ENCODE measurements at places on chromosomes 12 and 14.

- DNase-seq: no peak
Measured at GRCh38 chr14:52405314-52405713, 91.2 kb downstream of the PTGER2 start.

DNA sequence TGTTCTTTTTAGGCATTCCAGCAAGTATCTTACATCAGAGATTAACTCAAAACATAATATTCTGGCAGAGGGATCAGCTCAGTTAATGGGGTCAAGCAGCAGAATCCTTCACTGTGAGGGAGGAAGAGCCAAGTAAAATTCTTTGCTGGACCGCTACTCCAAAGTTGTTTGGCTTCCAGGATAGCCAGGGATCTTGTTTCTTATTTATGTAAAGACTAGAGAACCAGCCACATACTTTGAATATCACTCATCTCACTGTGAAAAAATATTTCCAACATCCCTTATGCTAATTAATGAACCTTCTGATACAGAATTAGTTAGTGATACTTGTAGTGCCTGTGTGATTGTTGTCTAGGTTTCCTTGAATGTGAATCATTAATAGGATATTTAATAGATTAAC lies 94.2 kb downstream of the PLEKHA5 start:
- DNase-seq: no peak

- no peak for DNase-seq
Measured at GRCh38 chr14:94764573-94764972, 5.3 kb downstream of the GSC start.

GRCh38 chr12:68633614-68634558 lies 23.2 kb downstream of the RAP1B start:
- DNase-seq: no peak

GRCh38 chr12:39672976-39673375 lies 53.4 kb upstream of the ABCD2 start:
- DNase-seq: no peak

DNA sequence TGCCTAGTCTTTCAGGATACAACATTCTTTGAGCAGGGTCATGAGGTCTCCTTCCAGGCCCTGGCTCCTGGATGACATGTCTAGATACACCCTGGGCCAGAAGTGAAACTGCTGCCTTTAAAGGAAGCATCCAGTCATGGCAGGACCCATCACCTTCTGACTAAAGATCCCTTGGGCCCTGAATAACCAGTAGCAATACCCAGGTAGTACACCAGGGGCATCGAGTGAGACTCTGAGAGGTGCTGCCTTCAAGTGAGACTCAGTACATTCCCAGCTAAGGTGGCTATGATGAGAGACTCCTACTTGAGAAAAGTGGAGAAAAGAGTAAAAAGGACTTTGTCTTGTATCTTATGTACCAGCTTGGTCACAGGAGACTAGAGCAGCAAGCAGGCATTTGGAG lies 23.5 kb downstream of the OR6C68 start:
- no peak for DNase-seq

DNA sequence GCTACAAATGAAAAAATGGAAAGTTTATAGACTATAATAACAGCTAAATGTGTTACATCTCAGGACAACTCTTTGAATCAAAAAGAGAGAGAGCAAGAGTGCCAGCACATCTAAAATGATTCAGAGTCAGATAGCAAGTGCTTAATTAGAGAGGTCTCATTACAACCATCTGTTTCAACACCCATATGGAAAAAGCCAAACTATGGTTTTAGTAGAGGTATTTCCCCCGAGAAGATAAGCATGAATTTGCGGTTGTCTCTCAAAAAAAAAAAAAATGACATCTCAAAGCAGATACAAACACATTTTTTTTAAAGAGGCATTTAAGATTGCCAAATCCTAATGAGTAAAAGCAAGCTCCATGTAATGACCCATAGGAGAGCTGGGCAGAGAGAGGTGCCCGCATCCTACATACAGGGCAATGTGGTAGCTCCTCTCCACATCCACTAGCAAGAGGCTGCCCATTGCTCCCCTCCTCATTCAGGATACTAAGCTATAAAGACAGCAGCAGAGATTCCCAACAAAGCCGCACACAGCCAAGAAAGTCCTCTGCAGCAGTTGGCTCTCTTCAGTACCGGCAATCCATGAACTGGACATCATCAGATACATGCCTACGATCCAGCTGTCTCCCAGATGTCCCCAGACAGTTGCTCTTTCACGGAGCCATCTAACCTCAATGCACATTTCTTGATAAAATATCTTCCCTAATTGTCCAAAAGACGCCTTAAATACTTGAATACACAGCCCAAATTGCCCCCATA lies 100.4 kb downstream of the EFCAB11 start:
- no peak for DNase-seq

GRCh38 chr12:47946413-47947323 lies 16.7 kb upstream of the TMEM106C start:
- DNase-seq: no peak

GRCh38 chr12:8692573-8692972 lies 5.2 kb upstream of the RIMKLB start:
- no peak for DNase-seq

DNA sequence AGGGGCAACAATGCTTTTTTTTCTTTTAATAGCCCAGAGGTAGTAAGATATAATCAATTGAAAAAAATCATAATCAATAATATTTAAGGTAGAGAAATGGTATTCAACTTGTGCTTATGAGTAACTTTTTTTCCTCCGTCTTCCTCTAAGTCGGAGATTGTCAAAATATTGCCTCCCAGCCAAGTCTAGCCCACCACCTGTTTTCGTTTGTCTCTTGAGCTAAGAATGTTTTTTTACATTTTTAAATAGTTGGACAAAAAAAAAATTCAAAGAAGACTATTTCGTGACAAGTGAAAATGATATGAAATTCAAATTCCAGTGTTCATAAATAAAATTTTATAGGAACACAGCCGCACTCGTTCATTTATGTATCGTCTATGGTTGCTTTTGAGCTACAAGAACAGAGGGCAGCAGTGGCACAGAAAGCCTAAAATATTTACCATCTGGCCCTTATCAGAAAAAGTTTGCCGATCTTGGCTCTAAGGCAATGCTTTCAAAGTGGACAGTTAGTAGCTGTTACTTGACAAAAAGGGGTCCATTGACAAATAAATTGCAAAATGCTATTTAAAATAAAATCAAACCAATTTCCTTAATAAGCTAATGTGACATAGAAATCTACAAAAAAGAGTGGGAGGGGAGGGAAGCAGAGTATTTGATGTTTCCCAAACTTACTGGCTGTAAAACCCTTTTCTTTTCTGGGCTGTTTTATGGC lies 40.8 kb upstream of the MAX start:
- no peak for DNase-seq

GRCh38 chr14:95895720-95896119 lies 19.1 kb downstream of the TUNAR start:
- no peak for DNase-seq

GRCh38 chr14:104349950-104350349 lies 211.6 kb downstream of the KIF26A start:
- no peak for DNase-seq

GRCh38 chr12:93762059-93762719 lies 85.0 kb downstream of the CRADD start:
- no peak for DNase-seq

DNA sequence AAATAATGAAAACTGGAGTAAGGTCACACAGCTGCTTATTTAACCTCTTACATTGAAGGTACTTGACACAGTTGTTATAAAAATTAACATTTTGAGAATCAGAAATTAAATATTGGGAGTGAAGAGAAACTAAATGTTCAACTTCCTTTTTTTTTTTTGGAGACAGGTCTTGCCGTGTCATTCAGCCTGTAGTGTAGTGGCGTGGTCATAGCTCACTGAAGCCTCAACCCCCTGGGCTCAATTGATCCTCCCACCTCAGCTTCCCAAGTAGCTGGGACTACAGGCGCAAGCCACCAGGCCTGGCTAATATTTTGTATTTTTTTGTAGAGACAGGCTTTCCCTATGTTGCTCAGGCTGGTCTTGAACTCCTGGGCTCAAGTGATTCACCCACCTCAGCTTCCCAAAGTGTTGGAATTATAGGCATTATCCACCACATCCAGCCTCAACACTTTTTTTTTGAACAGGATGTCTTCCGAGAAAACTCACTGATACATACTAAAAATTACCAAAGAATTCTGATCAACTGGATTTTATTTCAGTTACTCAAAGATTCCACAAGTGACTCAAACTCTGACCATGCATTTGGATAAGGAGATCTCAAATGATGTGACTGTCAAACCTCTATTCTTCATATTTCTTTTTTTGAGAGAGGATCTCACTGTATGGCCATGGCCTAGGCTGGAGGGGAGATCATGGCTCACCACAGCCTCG lies 35.4 kb downstream of the SGPP1 start:
- DNase-seq: no peak

GRCh38 chr12:10082117-10082874 lies 16.5 kb downstream of the CLEC1A start:
- no peak for DNase-seq

DNA sequence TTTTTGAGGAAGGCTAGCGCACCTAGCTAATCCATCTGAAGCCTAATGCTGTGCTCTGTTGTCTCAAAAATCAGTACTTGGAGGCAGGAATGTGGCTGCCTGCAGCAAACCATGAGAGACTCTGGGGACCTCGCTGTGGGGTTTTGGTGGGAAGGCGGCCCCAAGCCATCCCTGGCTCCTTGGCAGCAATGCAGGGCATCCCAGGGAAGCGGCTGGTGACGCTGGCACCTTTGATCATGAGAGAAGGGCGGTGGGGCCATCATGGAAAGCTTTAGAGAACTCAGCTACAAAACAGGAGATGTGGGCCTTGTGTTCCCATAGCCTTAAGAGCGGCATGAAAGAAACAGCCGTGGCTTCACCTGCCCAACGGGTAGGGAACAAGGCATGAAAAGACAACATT lies 101.1 kb upstream of the SFSWAP start:
- DNase-seq: no peak

DNA sequence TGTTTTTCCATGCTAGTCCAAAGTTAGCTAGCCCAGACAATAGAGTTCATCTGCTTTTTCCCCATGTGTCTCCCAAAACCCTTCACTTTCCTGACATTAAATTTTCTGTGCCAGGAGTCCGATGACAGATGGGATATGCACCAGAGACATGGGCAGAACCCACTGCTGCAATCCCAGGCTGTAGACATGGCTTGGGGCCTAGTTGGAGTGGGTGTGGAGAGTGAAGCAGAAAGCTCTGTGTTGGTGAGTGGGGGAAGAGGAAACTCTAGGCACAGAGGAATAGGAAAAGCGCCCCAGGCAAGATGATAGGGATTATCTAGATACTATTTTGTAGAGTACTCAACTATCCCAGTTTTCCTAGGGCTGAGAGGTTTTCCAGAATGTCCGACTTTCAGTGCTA lies 4.8 kb upstream of the KRT74 start:
- no peak for DNase-seq

DNA sequence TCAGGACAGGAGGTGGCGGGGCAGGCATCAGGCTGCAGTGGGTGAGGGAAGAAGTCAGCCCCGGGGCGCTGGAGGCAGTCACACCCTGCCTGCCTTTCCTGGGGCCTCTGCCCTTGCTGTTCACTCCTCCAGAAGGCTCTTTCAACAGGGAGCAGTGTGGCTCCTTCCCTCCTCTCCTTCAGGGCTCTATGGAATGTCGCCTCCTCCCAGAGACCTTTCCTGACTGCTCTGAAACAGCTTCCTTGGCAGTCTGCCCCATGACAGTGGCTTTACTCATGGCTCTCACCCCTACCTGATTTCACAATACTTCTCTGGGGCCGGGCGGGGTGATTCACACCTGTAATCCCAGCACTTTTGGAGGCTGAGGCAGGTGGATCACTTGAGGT lies 7.1 kb downstream of the RHOF start:
- no peak for DNase-seq

DNA sequence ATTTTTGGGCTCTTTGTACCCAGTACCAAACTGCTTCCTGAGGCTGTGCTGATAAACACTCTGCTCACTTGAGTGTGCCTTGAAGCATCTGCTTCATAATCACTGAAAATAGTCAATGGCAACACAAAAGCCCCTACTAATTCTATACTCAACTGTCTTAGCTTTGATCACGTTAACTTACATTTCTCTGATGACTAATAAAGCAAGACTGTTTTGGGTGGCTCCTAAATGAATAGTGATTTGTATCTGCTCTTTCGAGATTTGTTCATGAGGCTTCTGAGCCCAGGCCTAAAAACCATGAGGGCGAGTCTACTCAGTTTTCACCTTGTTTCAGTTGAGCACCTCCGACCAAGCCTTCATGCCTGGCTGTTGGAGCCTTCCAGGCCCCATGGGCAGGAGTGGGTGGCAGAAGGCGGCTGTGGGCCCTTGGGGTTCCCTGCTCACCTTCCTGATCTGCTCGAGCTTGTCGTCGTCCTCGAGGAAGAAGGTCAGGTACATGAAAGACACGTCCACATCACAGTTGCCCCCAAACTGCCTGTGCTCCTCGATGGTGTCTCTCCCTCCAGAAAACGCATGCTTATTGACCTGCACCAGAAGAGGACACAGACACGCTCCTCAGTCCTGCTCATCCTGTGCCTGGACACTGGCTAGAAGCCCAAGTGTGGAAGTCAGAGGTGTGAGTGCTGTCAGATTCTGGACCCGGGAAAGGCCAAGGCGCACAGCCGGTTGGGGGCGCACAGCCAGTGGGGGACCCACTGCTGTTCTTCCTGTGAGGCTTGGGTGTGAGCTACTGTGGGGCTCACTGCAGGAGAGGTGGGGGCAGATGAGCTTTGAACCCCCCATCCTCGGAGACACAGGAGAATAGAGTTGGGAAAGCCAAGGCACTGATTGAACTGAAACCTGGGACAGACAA lies 13.7 kb downstream of the SLC25A47 start:
- DNase-seq: no peak

DNA sequence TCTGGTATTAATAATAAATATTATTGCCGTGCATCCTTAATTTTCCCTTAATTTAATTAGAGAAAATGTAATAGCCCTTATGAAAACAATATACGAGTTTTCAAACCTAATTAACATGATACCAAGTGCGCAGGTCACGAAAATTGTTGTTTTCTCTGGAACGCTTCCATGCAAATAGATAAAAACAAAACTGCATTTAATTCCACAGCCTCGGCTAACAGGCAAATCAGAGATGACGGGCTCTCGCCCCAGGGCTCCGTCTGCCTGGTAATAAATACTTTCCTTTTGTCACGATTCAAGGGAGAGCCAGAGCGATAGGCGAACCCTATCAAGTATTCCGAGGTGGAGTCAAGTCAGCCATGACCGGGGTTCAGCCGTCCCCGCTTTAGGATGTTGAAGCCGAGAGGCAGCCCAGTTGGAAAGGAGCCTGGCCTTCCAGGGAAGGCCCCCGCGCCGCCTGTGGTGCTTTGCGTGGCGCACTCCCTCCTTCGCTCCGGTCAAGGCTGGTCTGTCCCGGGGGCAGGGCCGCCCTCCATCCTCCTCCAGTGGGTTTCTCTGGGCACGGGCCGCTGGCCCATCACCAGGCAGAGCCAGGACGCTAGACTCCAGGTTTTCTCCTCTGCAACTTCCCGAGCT lies 137.8 kb upstream of the GSC start:
- no peak for DNase-seq
